ENCODE measurements at places on chromosomes 2 and 18. TPM values are rescaled to one million over a fixed set of nuclear protein-coding genes. Genes with fewer than 3 reads are reported as not detected.
A peak's percentile ranks its signal among the peaks of the same experiment; 100 is the strongest.

The RPL37A gene
- 3,400 TPM for total RNA-seq

The CIB4 gene
- not detected for total RNA-seq

The COL4A4 gene
- not detected for total RNA-seq

The NT5C1B gene
- not detected for total RNA-seq

The SCYGR2 gene
- not detected for total RNA-seq

The SERPINB13 gene
- not detected for total RNA-seq

The GRB14 gene
- not detected for total RNA-seq

The EPHA4 gene
- total RNA-seq = 5.2 TPM

The INHBB gene
- not detected for total RNA-seq

DNA sequence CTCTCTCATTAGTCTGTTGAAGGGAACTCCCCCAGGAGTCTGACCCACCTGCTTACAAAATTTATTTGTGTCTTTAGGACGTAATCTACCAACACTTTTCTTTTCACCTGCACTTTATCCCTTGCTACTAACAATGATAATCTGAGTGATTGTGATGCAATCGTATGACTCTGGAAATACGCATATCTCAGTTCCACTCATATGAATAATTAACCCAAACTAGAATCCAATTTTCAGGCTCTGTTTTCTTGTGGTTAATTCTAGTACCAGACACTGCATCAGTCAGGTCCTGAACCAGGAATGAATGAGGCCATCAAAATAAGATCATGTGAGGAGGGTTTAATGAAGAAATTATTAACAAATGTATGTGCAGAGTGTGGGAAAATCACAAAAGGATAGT lies 158.4 kb upstream of the SRD5A2 start:
- no peak for DNase-seq

GRCh38 chr2:26970928-26971627 lies 641 bp downstream of the MAPRE3 start:
- peak; percentile 7 for DNase-seq

DNA sequence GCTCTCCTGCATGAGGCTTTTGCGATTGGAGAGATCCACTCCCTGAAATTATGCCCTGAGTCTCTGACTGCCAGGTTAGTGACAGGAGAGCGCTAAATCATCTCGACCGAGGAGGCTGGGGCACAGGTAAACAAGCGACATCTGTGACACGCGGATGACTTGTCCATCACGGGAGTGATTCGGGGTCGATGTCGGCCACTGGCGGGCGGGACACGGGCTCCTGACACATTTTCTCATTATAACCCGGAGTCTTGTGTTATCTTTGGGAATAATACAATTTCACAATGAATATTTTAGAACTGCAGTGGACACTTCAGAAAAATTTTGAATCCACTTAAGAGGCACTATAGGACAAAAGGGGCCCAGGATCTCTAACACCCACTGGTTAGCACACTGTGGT lies 29.5 kb upstream of the SLC35G4 start:
- no peak for DNase-seq

DNA sequence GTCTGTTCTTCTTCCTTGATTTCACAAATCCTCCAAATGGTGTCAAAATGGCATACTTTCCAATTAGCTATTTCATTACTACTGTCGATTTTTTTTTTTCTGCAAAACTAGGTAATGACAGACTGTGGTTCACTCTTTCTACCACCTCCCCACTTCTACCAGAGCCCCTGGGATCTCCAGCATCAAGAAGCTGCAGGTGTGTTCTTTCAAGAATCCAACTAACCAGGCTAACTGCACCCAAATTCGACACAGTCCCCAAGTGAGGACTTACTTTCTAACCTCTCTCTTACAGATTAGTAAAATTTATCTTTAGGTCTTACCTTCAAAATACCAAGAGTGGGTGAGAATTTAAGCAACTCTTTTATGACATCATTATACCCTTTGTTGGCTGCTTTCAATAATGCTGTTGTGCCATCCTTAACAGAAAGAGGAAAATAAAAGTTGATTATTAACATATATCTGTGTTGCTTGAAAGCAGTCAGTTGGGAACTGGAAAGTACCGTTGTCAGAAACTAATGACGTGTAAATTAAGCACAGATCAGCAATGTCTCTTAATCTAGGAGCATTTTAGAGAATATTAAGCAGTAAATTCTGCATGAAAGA lies 31.2 kb upstream of the NPC1 start:
- DNase-seq = no peak

DNA sequence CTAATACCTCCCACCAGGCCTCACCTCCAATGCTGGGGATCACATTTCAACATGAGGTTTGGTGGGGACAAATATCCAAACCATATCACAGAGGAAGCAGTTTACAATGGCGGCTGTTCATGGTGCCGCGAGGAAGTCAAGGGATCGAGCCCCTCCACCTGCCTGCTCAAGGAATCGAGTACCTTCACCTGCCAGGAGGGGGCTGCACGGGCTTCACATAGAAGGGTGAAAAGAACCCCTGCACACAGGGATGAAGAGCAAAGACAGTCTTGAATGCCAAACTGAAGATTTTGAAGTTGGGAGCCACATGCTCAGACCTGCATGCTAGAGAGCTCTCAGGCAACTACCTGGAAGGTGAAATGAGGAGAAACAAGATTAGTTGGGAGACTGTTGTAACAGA lies 110.3 kb downstream of the KCNF1 start:
- DNase-seq = no peak

DNA sequence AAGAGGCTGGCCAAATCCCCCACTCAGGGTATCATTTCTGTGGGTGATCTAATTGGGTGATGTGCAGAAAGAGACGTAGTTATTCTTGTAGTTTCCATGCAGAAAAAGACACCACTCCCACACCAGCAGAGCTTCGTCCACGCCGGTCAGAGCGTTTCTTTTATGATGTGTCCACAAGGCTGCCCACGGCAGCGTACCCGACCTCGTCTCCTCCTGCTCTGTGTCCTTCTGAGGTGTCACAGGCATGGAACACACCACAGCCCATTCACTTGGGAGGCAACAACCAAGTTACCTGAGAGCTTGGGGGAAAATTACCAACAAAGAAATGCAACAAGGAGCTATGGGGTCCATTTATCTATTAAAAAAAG lies 131.3 kb downstream of the PXDN start:
- DNase-seq = no peak

DNA sequence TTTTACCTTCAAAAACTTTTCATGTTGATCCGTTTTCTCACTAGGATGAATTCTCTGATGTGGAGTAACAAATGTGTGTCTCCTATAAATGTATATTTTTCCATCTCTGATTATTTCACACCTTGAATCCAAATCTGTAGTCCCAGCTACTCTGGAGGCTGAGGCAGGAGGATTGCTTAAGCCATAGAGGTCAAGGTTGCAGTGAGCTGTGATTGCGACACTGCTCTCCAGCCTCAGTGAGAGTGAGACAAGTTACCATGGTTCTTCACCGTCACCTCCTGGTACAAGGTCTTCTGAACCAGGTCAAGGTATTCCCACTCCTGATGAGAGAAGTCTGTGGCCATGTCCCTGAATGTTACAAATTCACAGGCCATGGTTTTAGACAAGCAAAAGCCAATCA lies 15.1 kb downstream of the GMCL1 start:
- DNase-seq = no peak

GRCh38 chr2:121075006-121075551 lies 209.9 kb downstream of the TFCP2L1 start:
- DNase-seq = no peak

DNA sequence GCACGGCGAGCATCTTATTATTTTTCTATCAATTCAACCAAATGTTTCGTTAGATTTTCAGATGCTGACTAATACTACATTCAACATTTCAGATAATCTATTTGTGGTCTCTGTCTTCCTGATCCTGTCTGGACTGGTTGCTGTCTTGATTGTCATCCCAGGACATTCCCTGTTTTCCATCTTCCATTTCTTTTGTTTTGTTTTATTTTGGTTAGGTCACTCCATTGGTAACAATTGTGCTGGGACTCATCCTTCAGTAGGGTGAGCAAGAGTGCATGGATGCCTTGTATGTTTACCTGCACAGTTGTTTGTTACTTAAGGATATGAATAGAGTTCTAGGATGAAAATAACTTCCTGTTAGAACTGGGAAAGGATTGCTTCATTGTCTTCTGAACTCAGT lies 55.9 kb upstream of the ACYP2 start:
- no peak for DNase-seq

- no peak for DNase-seq
Observed at GRCh38 chr2:121078899-121079298, 206.1 kb downstream of the TFCP2L1 start.

DNA sequence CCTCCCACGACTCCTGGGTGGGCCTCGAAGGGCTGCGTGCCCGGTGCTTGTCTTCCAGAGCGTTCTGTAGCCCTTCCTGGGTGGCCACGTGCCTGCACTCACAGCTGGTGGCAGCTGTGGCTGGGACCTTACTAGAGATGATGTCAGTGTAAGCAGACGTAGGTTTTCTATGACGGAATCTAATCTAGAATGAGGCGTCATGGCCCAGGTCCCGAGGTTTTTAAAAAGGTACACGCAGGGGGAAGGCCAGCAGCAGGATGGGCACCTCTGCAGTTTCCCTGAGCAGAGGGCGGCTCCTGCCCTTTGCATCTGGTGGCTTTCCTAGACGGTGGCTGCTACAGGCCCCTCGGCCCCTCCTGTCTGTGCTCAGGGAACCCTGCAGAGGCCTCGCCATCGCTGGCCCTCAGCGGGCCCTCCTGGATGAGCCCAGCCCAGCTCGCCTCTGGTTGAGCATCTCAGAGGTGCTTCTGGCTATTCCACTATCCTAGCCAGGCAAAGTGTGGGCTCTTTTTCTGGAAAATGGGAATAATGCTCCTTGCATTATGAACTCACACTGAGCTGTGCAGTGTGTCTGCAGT lies 49.6 kb upstream of the PXDN start:
- no peak for DNase-seq

- DNase-seq = no peak
Observed at GRCh38 chr18:36153203-36153602, 23.5 kb downstream of the ELP2 start.

GRCh38 chr18:48446582-48447225 lies 37.5 kb upstream of the ZBTB7C start:
- peak; percentile 74 for DNase-seq

DNA sequence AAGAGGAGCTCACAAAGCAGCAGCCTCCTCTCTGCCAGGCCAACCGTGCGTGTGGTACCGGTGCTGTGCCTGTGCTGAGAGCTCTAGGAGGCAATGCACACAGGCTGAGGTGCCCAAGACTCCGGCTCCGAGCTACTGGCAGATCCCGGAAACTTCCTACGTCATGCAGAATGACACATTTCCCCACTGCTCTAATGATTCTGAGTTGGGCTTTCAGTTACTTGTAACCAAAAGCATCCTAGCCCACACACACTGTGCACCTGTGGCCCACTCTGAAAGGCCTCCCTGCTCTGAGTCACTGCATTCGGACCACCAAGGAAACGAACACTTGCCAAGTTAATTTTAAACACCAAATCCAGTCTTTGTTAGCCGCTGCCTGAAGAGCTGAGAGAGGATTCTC lies 9.3 kb upstream of the RNU4ATAC start:
- no peak for DNase-seq

DNA sequence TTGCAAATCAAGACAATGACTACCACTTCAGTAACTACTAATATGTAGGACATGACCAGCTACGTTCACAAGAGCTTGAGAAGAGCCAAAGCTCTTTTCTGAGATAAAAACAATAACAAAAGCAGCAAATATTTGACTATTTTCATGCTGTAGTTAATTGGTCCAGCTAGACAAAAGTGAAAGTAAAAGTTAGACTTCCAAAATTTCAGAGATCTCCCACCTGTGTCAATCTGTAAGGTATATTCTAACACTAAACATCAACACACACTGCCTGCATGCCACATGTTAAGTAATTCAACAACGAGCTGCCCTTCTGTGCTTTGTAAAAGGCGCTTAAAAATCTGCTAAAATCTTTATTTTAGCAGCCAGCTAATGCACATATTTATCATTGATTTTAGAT lies 185.9 kb downstream of the SLC39A10 start:
- DNase-seq = no peak

- DNase-seq = no peak
Observed at GRCh38 chr2:55973673-55974072, 50.1 kb upstream of the EFEMP1 start.

- DNase-seq = no peak
Observed at GRCh38 chr18:63099848-63100629, 219.5 kb downstream of the BCL2 start.

GRCh38 chr2:101704046-101704466 lies 6.5 kb downstream of the MAP4K4 start:
- no peak for DNase-seq

GRCh38 chr18:13610555-13611141 lies 115.7 kb downstream of the FAM210A start:
- DNase-seq = no peak

- DNase-seq = no peak
Observed at GRCh38 chr2:232672588-232672987, 24.5 kb upstream of the GIGYF2 start.

DNA sequence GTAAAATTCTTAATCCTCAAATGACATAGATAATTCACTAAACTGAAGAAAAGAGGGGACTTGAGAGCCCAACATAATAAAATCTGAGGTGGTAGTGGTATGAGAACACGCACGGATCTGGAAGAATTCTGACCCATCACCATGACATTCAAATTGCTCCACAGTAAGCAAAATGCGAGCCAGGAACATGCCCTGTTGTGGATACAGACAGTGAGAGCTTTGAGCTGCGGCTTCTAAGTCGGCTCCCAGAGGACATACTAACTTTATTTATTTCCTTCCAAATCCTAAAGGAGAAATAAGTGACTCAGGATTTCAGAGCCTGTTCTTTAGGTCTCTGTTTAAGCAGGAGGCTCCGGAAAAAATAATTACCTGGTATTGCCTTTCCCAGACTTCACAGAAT lies 143.4 kb upstream of the SMAD7 start:
- DNase-seq = no peak

GRCh38 chr2:119682578-119682977 lies 3.6 kb downstream of the TMEM177 start:
- DNase-seq = peak; percentile 50

DNA sequence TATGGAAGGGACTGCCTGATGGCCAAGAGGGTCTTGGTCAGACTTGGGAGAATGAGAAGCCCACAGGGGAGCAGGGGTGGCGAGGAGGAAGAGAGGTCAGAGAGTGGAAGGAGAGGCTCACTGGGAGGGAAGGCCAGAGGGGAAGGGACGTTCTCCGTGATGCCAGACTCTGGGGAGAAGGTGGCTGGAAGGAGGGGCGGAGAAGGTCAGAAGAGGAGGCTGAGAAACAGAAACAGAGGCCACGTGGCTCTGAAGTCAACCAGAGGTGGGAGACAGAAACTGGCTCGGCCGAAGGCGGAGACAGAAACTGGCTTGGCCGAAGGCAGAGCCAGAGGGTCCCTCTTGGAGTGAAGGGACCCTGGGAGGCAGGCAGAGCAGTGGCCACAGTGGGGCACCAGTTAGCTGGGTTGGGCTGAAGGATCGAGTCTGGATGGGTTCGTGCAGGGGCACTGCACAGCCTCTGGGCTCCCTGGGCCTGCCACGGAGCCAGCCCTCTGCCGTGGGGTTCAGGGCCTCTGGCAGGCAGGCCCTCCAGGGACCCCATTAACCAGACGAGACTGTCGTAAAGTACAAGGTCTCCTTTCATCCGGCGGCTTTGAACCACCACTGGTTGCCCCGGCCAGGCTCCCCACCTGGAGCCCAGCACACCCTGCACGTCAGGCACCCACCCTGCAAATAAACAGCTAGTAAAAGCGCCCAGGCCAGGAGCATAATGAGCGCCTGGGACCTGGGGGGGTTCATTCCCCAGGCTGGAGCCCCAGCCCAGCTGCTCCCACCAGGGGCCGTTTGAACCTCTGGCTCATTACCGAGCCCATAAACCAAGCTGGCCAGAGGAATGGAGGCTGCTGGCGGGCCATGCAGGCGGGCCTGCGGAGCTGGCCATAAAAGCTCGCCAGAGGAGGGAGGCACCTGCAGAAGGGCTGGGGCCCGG lies 218.8 kb downstream of the DYSF start:
- DNase-seq = peak; percentile 47

- no peak for DNase-seq
Observed at GRCh38 chr2:136191041-136191440, 73.1 kb upstream of the CXCR4 start.
